DMS53 (cell line): ENCODE measurements at places on chromosomes 6 and 20.
A peak's percentile ranks its signal among the peaks of the same experiment; 100 is the strongest.

DNA sequence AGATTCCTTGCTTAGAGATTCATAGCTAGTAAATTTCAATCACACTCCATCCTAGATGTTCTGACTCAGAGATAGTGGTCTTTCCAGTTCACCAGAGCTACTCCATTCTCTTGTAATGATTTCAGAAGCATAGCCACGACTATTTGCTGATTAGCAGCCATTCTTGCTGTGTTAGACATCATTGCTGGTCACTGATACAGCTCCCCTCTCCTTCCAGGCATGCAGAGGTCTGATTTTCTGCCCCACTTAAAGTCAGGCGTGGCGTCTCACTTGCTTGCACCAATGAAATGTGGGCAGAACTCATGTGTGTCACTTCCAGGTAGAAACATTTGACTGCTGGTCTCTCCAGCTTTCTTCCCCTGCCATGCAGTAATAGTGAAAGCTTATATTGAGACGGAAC, 168.9 kb upstream of the JARID2 start:
- DNase-seq = no peak

- DNase-seq = peak; percentile 98
These were observed at the start of gene AGPAT1 for GRCh38 chr6:32175711-32176475. TSS of gene AGPAT1 (minus strand) at chr6:32176084. CDS start at chr6:32171496, 4,588 bp downstream.

GRCh38 chr20:6559791-6560190, 207.7 kb upstream of the BMP2 start:
- DNase-seq = no peak

DNA sequence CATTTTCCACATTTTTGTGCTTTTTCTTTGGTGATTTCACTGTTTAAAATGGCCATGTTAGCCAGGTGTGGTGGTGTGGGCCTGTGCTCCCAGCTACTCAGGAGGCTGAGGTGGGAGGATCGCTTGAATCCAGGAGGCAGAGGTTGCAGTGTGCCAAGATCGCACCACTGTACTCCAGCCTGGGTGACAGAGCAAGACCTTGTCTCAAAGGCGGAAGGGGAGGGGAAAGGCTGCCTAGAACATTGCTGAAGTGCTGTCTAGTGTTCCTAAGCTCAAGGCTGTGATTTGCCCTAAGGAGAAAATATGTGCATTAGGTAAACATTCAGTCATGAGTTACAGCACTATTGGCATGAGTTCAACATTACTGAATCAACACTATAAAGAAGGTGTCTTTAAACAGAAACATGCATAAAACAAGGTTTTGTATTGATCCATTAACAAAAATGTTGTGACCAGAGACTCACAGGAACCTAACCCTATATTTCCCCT, 14.0 kb downstream of the ZC2HC1B start:
- DNase-seq = peak; percentile 29

GRCh38 chr6:150600301-150601017, 774 bp downstream of the PLEKHG1 start:
- DNase-seq = peak; percentile 93

DNA sequence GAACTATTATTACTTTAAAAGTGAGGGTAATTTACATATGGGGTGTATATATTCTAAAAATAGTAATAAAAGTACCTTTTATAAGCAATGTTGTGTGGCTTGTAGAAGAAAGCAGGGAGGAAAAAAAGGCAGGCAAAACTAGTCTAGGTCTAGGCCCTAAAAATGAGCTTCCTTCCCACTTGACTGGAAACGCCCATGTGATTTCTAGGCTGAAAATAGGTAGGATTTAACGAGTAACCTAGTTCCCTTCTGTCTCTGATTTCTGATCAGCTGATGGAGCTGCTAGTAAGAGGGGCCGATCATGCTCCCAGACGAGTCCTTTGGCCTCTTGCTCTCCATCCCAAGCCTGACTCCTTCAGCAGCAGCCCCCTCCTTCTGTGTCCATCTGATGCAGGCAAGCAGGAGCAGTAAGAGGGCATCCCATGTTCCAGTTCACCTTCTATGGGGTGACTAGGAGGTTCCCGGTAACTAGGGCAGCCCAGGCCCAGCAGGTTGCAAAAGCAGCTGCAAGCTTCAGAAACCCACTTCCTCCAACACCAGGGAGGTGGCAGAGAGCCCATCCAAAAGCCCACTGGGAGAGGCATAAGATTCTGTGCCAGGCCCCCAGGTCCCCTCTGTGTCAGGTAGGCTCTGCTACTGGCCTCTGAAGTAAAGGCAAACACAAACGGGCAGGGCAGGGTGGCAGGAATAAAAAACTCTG, 24.4 kb downstream of the TBC1D20 start:
- no peak for DNase-seq

- DNase-seq = no peak
These were observed 85.0 kb downstream of the NFATC2 start for GRCh38 chr20:51457533-51457932.

DNA sequence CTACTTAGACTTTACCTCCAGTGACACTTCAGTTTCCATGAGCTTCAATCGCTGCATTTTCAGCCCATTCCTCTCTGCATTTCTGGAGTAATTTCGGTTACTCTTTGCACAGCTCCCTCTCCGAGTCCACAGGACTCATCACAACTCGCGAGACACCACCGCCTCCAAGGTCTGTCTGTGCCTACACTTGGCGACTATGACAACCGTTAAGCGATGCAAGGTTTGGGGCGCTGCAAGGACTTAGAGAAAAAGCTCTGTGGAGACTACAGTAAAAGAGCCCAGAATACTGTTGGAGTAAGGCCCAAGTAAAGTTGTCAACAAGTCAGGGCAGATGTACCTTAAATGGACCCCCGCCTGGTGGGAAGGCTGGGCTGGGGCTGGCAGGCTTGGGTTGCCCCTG, 95.7 kb upstream of the RPS6KA2 start:
- DNase-seq = no peak
